ENCODE measurements at places on chromosomes 12 and 14.

DNA sequence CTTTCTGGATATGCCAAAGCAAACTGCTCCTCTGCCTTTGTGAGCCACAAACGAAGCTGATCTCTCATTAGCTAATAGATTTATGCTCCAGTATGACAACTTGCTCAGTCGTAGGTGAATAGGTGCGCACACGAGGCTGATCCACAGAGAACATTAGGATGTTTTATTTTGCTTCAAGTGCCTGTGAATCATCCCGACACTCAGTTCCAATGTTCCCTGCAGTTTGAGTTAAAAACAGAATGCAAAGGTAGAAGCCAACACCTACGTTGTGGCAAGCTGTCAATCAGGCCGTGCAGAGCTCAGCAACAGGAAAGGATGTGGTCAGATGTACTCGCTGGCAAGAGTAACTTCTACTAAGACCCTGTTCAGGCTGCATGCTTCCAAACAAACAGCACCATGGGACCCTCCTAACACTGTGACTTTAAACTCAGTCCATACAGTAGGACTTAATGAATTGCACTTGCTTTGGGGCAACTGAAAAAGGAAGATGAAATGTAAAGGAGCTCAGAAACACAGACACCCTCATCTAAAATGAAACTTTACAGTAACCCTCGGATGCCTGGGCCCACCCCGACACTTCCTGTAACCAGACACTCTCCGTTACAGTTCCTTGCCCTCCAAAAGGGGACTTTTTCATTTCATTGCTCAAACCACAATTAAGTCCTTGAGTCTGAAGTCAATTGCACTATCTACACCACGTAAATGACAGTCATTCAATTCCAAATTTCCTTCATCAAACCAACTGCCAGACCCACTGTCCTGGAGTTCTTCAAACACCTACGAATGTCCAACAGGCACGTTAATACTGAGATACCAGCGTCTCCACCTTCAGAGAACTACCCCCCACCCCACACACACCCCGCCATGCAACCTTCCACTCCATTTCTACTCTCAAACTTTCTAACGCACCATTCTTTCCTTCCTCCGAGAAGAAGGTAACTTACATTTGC lies 1.6 kb downstream of the CCDC88C start:
- DNase-seq: no peak

DNA sequence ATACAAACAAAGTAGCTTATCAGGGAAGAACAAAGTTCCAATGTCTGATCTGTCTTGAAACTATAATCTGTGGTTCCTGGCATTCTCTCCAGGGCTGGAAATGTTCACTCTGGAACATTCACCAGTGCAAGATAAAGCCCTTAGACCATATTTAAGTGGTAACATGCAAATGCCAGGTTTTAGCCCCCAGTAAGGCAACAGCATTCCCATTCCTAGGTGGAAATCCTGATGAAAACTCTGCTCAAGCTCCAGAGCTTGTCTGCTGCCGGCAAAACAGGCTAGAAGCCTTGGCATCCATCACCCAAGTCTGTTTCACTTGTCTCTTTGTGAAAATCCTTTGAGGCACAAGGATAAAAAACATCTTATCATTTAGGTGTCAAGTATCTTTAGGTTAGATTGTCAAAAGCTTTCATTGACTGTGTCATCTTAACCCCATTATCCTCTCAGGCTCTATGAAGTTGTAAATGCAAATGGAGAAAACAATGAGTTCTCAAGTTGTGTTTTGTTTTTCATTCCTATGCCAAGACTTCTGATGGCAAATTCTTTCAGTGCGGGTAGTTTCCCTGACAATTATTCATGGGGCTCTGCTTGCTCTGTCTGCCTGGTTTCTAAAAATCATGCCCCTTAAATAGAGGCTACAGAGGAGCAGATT lies 344.7 kb downstream of the NELL2 start:
- DNase-seq: no peak

DNA sequence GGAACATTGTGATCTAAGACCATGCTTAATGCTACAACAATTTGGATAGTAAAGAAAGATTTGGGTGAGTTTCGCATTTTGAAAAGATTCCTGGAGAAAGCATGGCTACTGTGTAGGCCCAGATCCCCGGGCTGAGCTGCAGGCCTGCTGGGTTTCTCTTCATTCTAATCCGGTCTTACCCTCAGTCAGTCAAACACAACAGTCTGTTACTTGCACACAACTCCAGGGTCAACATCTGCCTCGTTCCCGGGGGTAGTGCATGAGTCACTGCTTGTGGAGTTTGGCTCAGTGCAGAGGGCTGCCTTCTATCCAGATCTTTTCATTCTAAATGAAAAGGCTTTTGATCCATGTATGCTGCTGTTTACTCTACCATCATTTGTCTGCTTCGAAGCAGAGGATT lies 60.4 kb upstream of the SEL1L start:
- no peak for DNase-seq

- peak; percentile 92 for DNase-seq
Measured at GRCh38 chr12:68223067-68223747, 2.4 kb downstream of the IL26 start.

DNA sequence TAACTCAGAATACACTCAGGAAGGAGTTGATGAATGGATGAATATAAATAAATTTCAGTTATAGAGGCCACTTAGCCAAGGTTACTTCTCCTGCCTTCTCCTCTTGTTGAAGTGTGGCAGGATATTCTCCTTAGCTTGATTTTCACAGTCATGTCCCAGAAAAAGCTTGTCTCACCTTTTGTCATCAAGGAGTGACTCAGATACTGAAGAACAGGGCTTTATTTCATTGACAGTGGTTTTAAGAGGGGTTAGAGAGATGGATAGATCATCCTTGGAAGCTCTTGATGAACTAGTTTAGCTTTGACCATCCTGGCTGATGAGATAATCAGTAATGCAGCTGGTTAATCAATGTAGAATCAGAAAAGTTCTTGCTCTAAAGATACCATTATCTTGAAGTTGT lies 35.0 kb upstream of the CFAP54 start:
- DNase-seq: peak; percentile 13

- DNase-seq: peak; percentile 15
Measured at GRCh38 chr12:133204264-133204603, 22.9 kb downstream of the ZNF268 start.

DNA sequence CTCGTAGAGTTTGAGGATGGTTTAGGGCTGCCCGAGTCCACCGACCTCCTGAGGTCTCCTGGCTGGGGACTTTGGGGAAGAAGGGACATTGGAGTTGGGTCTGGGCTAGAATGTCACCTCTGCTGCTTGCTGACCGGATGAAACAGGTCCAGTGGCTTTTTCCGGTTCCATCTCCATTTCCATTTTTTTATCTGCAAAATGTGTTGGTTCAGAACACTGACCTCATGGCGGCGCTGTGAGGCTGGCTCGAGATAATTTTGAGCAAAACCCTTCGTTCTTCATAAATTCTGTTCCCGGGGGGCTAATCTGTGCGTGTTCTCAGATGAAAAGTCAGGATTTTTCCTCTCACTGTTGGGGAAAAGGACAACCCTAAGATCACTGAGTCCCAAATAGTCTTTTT lies 11.7 kb upstream of the MYL2 start:
- peak; percentile 26 for DNase-seq

DNA sequence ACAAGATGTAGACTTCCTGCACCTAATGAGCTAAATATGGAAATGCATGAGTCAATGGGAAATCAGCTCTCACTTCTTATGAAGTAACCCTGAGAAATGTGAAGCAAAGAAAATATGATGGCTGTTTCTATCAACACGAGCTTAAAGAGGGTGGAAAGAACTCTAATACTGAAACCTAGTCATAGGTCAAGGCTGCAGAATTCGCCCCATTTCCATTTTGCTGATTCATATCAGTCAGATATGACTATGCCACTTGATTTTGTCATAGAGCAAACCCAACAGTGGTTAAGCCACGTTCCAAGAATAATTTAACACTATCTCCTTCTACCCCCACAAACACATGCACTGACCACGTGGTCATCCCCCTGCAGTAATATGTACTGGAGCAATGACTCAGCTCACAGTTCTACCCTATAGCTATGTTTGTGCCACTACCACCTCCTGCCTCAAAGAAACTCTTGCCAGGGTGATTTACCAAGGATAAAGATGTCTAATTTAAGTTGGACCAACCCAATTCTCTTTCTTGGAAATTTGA lies 157.5 kb downstream of the TMTC3 start:
- DNase-seq: peak; percentile 98
